ENCODE measurements at places on chromosomes 11 and 22. TPM values are rescaled to one million over a fixed set of nuclear protein-coding genes. Genes with fewer than 3 reads are reported as not detected.
A peak's percentile ranks its signal among the peaks of the same experiment; 100 is the strongest.

DNA sequence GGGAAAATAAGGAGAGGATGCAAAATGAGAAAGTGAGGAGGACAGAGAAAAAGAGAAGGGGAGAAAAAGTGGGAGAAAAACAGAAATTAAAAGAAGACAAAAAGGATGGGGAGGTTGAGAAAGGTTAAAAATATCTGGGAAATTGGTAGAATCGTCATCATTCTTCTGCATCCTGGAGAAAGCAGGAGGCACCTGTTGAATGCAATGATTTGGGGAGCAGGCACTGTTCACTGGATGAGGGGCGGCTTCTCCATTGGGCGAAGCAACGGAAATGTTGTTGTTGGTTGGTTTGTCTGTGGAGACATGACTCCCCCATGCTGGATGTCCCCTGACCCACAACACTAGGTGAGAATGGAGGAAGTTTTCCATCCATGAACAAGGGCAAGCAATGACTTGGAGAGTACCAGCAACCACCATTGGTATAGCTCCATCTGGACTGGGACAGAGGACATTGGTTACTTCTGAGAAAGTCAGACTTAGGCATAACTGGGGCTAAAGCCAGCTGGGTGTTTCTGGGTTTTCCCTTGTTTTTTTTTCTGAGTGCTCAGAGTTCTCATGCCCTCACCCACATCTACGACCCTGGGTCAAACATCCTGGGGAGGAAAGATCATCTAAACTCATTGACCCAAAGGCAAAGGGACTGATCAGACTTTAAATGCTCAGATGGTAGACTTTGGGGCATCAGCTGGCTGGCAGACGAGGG, 11.9 kb upstream of the CD44 start:
- no peak for DNase-seq

DNA sequence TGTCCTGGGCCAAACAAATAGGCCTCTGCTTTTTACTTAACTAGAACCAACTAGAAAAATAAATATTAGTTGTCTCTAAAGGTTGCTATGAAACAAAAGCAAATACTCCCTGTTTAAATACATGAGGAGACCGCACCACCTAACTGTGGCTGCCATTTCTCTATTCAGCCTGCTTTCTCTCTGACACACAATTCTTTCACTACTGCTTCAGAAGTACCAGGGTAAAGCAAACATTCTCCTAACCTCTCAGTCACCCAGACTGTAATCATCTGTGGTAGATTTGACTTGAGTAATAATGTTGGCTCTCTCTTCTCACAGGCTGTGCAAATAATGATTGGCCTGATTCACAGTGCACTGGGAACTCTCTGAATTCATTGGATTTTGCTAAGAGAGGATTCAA, 41.0 kb upstream of the MS4A8 start:
- DNase-seq = no peak

DNA sequence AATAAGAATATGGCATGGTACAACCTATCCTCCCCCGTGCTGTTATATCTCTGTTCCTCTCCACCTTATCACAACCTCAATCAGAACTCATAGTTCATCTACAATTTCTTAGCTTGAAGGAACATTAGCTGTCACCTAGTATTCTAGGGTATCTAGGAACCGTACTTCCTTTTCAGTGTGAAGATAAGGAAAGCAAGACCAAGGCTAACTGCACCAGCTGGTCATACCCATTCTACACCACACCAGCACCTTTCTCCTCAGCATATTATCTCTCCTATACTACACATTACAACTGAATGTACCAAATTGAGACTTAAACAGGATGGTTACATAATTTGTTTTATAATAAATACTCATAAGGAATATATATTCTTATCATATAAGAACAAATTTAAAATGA, 73.1 kb downstream of the ARHGAP32 start:
- no peak for DNase-seq

Gene NTM
- total RNA-seq = under 0.01 TPM

DNA sequence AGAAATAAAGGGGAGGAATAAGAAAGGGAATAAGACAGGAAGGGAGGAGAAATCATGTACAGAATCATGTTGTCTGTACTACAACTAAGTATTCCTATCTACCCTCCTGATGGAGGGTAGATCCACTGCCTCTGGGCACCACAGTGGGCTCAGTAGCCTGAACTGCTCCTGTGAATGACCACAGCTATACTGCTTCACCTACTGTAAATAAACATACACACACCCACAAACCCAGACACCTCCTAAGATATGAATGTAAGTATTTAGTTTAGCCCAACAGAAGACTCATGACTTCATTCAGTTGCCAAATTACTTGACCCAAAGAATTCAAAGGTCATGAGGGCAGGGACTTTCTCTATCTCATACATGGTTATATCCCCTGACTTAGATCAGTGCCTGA, 177.3 kb upstream of the C11orf58 start:
- no peak for DNase-seq

- no peak for DNase-seq
These were observed 416.3 kb downstream of the BUD13 start for GRCh38 chr11:116356451-116356850.

DNA sequence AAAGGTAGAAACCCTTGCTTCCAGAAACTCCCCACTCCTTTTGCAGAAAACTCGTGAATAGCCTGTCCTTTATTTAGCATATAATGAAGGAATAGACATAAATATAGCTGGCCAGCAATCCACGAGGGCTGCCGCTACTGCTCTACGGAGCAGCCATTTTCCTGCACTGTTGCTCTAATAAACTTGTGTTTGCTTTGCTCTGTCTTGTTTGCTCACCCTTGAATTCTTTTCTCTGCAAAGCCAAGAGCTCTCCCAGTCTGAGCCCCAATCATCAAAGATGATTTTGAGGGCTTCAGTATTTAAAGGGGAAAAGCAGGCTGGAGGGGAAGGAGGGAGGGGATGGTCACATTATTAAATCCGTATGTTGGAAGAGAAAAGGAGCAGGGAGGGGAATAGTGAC, 16.6 kb upstream of the CHKA start:
- DNase-seq = no peak

- DNase-seq = peak; percentile 73
These were observed 93.9 kb downstream of the INSC start for GRCh38 chr11:15208378-15209222.

DNA sequence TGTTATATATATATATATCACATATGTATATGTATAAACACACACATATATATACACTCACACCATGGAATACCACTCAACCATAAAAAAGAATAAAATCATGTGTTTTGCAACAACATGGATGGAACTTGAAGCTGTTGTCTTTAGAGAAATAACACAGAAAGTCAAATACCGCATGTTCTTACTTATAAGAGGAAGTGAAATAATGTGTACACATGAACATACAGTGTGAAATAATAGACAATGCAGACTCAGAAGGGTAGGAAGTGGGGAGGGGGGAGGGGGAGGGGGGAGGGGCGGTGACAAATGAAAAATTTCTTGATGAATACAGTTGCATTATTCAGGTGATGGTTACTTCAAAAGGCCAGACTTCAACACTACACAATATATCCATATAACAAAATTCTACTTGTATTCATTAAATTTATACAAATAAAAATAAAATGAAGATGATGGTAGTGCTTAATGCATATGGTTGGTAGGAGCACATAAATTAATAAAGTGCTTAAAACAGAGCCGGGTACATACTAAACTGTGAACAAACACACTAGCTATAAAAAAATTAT, 5.8 kb upstream of the OR5B2 start:
- DNase-seq = no peak

DNA sequence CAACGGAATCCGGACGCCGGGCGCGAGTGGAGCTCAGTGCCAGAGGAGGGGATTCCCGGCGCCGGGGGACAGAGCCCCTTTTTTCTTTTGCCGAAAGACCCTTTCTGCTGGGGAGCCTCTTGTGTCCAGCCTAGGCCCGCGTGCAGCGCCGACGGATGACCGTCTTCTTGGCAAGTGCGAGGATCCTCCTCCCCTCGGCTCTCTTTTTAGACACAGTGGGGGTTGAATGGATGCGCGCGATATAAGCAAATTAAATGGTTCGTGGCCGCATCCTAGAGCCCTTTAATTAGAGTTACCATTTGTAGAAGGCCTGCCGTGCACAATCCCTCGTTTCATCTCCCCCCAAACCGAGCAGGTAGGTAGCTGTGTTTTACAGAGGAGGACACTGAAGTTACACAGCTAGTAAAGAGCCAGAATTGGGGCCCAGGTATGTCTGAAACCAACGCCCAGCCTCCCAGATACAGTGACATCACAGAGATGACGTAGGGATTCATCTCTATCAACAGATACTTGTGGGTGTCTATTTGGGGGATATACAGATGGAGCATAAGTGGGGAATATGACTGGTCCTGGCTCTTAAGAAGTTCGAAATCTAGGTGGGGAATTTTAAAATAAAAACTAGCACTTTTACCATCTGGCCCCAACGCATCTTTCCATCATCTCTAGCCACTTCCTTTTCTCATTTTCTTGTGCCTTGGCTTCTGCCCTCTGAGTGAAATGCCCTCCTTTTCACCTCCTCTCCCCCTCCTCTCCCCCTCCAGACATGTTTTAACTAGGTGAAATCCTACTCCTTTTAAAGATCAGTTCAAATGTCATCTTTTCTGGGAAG, 875 bp downstream of the TCP11L1 start:
- DNase-seq = peak; percentile 16

- DNase-seq = no peak
These were observed 7.3 kb downstream of the RGL4 start for GRCh38 chr22:23698094-23698493.

DNA sequence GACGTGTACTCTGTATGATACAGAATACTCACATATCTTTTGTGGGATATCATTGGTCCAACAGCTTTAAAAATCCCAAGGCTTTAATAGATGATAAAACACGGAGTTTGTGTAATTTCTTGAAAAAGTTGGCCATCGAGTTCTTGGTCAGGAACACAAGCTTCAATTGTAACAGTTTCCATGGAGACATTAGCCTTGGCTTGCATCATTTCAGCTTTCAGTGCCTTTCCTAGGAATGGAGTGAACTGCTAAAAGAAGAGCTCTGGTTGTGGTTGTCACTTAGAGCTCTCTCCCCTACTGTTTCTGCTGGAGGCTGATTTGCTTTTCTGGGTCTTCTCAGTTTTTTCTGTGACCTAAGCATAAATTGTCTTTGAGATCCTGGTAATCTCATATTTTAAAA, 14.2 kb downstream of the BMAL1 start:
- no peak for DNase-seq

DNA sequence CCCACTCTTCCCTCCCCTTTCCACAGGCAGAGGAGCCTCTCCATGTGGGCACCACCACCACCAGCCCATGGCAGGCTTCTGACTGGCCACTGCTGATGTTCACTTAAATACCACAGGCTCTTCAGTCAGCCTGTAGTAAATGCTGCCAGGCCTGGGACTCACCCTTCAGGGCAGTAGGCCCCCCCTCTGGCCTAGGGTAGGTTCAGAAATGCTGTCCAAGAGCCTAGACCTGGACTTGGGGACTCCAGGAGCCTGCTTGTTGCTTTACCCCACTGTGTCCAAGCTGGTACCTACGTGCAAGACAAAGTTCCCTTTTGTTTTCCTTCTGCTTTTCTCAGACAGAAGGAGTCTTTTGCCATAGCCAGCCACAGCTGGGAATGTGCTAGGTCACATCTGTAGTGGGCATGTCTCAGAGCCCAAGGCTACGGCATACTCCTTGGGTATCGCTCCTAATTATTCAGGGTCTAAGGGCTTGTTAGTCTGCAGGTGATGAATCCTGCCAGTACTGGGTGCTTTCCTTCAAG, 38.6 kb downstream of the TMEM135 start:
- DNase-seq = no peak

DNA sequence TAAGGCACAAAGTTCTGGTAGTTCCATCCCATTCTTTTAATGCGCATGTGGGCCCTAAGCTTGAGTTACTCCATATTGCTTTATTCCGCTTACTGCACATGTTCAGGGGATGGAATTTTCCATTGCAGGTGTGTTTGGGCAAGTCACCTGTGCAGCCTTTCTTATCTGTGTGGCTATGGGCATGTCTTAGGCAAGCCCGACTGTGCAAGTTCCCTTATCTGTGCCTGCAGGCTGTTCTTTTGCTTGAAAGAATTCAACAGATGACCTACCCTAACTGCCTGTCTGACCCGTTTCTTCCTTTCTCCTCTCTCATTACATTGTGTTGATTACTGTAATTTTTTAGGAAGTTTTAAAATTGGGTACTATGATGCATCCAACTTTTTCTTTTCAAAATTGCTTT, 363.6 kb downstream of the TTC28 start:
- DNase-seq = no peak

DNA sequence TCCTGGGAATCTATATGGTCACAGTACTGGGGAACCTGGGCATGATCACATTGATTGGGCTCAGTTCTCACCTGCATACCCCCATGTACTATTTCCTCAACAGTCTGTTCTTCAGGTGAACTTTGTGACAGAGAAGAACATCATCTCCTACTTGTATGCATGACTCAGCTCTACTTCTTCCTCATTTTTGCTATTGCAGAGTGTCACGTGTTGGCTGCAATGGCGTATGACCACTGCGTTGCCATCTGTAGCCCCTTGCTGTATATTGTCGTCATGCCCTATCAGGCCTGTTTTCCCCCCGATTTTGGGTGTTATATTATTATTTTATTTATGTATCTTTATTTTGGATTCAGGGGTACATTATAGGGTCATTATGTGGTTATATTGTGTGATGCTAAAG, 2.4 kb upstream of the OR8G1 start:
- DNase-seq = no peak

Gene BCO2
- total RNA-seq = 0.60 TPM

- DNase-seq = no peak
These were observed 80.9 kb upstream of the USP47 start for GRCh38 chr11:11760838-11761237.

- no peak for DNase-seq
These were observed 199.1 kb downstream of the INSC start for GRCh38 chr11:15313862-15314261.

DNA sequence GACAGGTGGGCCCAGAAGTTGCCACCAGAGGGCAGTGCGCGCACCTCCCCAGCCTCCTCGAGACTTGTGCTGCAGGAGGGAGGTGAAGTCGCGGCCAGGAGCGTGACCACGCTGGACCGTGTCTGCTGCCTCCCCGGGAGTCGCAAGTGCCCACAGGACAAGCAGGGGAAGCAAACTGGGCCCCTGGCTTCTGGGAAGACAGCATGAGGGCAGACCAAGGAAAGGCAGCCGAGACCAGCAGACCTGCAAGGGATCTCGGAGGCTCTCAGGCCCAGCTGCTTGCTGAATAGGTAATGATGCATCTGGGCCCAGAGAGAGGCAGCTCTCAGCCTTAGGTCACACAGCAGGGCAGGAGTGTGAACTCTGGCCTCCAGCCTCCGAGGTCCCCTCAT, 17.0 kb upstream of the IL2RB start:
- DNase-seq = peak; percentile 80

DNA sequence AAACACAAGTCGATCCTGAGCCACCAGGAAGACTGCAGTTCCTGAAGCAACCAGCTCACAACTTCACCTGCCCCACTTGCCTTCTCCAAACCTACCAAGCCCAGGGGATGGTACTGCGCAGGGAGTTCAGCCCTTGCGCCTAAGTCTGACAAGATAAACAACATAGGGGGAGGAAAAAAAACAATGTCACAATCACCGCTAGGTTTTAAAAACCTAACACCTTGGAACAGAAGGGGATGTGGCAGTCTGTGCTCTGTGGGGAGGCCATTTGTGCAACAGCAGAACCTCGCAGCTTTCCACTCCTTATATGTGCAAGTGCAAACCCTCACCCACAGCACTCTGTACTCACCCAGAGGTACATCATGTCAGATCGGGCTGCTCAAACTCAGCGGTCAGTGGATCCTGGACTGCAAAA, 134.2 kb downstream of the RBFOX2 start:
- no peak for DNase-seq
